ENCODE measurements at places on chromosomes 7 and 10.

GRCh38 chr10:124529661-124530214, 68.1 kb downstream of the LHPP start:
- DNase-seq = no peak

DNA sequence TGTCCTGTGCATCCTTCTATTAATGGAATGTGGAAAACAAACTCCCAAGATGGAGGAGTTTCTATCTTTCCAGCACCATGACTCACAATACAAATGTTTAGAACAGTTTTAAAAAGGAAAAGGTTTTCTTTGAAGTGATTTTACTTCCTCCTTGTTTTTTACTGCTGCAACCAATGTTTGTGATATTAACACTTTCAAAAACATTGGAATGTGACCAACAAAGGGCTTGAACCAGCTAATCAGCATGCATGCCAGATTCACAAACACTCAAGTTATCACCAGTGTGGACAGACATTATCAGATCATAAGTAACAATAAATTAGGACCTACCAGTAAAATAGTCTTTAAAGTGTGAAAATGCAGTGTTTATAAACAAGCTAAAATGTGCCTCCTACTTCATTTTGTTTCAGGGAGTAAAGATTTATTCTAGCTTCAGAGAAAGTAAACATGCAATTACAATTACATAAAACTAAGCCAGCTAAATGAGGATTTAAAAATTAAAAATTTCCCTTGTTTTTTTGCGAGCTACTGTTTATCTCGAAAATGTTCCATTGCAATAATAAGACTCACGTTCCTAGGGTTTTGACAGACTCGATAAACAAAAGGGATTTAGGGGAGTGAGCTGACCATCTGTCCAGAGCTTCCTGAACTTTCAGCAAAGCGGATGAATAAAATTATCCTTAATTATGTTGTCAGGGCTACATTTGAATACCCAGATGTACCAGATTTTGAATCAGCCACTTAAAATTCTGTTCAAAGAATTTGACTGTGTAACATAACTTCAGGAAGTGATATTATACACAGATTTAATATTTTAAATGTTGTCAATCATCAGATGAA, 29.8 kb downstream of the CPVL start:
- DNase-seq = no peak

DNA sequence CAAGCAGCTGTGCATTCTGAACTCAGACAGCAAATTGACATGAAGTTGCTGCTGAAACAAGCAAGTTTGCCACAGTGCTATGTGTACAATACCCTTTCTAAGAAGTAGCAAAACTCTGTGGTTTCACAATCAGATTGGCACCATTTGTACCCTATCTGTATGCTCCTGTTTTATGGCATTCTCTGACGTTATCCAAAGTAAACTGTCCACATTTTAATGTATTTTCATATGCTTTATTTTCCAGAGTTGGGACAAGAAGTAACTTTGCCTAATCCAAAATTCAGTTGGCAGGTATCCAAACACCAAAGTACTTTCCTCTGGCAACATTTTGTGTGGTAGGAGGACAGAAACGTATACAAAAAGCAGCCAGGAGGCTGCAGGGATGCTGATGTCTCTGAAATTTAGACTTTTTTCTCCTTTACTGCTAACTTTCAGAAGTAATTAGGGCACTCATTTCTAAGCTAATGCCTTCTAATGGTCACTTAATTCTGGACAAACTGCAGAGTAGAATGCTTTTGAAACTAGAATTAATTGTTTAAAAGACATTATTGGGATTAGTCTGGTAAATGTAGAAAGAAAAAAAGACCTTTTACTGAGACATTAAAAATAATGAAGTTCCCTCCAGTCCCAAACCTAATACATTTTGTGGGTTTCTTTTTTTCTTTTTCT, 414.7 kb upstream of the NRP1 start:
- DNase-seq = no peak

GRCh38 chr7:8618441-8619070, 185.1 kb downstream of the NXPH1 start:
- no peak for DNase-seq

- no peak for DNase-seq
These were observed 86.8 kb upstream of the CHST15 start for GRCh38 chr10:124180044-124180745.

DNA sequence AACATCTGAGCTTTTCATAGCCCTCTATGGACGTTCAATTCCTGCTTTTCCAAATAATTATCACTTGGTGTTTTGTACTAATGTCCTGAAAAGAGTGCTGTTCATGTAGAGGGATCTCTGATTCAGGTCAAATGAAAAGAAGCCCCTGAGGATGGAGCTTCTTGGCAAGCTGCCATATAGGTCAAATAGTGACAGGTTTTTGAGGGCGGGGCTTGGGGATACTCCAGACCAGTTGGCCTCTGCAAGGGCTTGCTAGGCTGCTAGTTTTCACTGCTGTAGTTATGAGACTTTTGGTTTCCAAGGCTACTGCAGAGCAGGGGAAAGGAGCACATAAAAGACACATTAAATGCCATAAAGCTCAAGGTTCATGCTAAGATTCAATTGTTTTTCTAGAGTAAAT, 257.2 kb upstream of the CACNA2D1 start:
- DNase-seq = no peak

DNA sequence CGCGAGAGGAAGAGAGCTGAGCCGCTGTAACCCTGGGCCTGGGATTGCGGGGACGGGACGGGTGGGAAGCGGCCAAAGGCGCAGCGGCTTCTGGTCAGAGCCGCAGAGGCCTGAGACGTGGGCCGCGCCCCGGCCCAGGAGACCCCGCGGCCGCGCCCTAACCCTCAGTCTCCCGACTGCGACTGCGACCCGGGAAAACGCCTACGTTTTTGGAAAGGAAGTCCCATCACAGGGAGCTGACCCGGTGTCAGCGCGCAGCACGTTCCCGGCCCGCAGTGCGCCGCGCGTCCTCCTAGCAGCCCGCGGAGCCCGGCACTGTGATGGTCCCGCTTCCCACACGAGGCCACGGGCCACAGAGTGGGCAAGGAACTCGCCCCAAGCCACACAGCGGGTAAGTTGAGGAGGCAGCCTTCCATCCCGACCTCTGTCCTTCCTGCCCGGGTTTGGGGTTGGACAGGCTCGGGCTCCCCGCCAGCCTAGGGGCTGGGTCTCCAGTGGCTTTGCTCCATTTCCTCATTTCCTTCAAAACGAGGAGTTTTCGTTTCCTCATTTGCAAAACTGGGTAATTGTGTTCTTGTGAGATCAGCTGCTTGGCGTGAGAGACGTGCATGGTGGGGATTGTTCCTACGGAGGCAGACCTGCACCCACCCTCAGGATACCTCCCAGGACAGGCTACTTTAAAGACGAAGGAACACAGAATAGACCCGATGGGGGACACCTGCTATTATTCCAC, 1.2 kb downstream of the GPNMB start:
- no peak for DNase-seq

DNA sequence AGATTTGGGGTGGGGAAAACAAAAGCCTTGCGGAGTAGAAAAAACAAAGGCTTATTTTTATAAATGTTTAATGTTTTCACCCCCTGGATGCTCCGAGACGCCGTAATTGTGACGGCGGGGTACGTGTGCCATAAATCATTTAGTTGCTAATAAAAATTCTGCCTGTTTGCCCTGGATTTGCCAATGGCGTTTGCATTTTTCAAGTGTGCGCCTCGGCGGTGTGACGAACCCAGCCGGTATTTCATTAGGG, 2.5 kb upstream of the TNRC18 start:
- DNase-seq = peak; percentile 43

GRCh38 chr7:151010307-151011096, 13.8 kb downstream of the ATG9B start:
- DNase-seq = peak; percentile 54

DNA sequence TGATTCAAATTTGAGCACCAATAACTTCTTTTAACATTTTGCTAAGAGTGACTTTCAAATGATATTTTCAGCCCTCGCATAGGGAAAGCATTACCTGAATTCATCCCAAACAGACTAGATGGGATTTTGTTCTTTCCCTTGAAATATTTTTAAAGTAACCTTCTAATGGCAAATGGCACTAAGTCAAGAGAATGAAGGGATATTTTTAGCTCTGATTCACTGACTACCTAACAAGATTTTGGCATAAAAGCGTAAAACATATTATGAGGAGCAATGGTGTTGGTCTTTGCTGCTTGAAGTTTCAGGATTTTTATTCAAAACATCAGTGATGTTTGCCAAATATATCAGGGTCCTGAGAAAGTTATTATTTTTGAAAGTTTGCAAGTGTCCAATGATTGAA, 290.3 kb downstream of the CDK14 start:
- DNase-seq = no peak

DNA sequence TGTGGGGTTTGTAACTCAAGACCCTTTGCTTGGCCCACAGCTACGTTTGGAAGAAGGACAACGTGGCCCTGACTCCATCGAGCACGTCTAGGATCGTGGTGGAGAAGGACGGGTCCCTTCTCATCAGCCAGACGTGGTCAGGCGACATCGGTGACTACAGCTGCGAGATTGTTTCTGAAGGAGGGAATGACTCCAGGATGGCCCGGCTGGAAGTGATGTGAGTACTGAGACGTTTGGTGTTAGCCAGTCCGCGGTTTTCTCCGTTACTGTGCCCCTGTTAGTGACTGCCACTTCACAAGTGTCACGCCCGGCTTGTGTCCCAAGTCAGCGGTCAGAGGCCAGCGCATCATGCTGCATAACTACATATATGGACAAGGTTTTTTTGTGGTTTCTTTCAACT, 673.3 kb downstream of the SDK1 start:
- no peak for DNase-seq

GRCh38 chr10:47457528-47457820, 26.4 kb downstream of the ANXA8 start:
- DNase-seq = no peak

DNA sequence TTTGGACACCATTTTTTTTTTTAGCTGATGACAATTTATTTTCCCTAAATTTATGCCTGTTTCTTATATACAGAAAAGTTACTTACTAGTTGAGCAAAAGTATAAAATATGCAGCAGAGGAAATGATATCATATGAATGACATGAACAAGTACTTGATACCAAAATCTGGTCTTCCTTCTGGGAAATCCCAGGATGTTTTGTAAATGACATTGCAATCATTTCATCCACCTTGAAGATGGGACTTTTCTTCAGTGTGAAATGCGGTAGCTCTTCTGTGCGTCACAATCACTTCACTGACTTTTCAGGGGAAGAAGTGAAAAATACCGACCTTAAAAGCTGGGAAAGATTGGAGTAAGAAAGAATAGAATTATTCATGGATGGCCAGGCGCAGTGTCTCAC, 23.8 kb downstream of the C1QL3 start:
- no peak for DNase-seq

DNA sequence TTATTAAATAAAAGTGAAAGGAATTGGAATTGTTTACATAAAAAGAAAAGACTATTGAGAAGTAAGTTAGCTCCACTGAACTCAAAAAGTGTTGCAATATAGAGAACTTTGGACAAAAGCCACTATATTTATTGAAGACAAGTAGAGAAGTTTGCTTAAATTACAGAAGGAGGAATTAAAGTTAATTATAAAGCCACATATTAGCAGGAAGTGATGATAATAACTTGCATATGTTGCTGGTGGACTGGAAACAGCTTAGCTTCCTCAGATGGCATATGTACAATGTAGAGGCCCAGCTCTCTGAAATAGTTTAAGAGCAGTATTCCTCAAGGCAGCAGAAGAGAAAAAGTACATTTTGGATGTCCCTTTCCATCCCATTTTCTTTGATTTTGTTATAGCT, 400.7 kb downstream of the GATA3 start:
- no peak for DNase-seq

DNA sequence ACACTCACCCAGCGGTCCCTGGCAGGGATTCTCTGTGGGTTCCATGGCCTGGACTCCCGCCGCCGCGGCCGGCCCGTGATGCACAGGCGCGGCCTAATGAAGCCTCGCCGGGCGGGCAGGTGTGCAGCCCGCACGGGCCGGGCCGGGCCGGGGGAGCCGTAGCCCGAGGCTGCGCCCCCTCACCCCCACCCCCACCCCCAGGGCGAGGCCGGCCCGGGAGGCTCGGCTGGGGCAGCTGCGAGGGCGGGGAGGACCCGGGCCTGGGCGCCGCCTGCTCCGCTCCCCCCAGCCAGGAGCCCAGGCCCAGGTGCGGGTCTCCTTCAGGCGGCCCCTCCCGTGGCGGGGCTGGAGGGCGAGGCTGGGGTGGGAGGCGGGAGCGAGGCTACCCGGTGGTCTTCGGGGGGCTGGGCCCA, at the start of gene NOBOX:
Gene NOBOX (minus strand): TSS at position 45 of the 413 bp plus-strand sequence.
- no peak for DNase-seq

- peak; percentile 38 for DNase-seq
These were observed 71.7 kb downstream of the ICA1 start for GRCh38 chr7:8190119-8190895.

DNA sequence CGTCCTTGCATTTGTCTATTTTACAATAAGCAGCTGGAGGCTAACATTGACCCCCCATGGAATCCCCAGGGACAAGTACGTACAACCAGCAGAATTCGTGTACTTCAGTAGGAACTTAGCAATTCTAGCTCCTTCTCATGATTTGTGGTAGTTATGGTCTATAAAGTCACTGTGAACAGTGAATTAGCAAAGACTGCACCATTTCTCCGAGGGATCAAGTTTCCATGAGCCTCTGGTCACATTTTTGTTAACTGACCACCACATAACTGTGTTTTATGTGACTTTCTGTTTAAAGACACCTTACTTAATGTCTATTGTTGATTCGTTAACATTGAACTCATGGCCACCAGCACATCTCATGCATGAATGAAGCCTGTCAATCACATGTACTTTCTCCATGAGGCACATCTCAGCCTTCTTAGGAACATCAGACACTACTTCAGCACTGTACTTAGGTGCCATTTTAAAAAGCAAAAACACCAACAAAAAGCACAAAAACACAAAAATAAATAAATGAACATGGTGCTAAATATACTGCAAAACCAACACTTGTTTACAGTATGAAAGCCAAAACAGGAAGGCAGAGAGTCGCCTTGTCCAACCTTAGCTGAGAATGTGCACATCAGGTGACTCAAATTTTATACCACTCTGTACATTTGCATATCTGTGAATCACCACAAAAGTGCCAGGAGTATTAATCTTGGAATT, 9.0 kb upstream of the UCN3 start:
- DNase-seq = no peak

GRCh38 chr10:88154596-88155250, 291.3 kb downstream of the PTEN start:
- DNase-seq = no peak

DNA sequence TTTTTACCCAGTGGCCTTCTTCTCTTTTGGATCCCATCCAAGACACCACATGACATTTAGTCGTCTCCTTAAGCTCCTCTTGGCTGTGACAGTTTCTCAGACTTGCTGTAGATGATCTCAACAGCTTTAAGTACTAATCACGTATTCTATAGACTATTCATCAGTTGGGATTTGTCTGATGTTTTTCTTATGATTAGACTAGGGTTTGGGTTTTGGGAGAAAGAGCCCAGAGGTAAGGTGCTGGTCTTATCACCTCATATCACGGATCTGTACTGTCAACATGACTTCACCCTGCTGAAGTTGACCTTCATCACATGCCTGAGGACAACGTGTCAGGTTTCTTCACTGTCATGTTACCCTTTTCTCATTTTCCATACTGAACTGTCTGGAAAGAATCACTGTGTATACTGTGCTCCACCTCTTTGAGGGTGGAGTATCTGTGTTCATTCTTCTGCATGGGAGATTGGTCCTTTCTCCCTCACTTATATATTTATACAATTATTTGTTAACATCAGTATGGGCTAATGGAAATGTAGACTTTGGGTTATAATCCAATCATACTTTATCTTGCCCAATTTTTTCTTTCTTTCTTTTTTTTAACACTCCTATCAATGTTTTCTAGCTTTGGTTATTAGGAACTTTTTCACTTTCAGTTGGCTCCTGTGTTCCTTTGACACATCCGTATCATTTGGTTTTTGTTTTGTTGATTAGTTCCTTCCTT, 6.4 kb upstream of the HKDC1 start:
- no peak for DNase-seq

GRCh38 chr10:30765022-30765615, 135.6 kb upstream of the LYZL2 start:
- no peak for DNase-seq
